ENCODE measurements at places on chromosomes 16 and 17.

GRCh38 chr16:17759451-17760390, 289.0 kb upstream of the XYLT1 start:
- no peak for DNase-seq

- no peak for DNase-seq
Measured at GRCh38 chr17:17139972-17140589, 66.1 kb downstream of the PLD6 start.

DNA sequence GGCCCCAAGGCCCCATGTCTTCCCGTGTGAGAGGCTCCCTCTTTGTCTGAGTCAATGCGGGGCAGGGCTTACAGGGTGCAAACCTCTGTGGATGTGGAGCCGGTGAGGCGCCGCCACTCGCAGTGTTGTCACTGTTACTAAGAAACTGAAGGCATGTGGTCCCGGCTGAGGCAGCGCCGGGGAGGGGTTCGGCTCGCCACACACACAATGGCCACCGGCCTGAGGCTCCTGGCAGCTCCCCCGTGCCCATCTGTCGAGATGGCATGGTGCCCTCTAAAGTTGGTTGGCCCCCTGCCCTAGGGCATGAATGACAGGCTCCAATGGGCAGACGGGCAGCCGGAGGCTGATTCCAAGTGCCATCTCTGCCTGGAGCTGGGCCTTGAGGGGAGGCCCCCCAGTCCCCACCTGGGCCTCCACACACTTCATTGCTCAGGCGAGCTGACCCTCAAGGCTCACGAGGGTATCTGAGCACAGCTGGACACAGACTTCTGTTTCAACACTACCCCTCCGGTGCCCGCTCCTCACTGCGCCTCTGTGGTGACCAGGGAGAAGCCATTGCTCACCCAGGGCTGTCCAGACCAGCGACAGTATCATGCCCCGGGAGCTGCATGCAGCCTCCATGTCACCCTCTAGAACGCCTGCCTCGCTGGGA, 137.2 kb downstream of the C16orf78 start:
- no peak for DNase-seq

GRCh38 chr16:87628940-87629339, 26.6 kb downstream of the JPH3 start:
- DNase-seq = no peak

DNA sequence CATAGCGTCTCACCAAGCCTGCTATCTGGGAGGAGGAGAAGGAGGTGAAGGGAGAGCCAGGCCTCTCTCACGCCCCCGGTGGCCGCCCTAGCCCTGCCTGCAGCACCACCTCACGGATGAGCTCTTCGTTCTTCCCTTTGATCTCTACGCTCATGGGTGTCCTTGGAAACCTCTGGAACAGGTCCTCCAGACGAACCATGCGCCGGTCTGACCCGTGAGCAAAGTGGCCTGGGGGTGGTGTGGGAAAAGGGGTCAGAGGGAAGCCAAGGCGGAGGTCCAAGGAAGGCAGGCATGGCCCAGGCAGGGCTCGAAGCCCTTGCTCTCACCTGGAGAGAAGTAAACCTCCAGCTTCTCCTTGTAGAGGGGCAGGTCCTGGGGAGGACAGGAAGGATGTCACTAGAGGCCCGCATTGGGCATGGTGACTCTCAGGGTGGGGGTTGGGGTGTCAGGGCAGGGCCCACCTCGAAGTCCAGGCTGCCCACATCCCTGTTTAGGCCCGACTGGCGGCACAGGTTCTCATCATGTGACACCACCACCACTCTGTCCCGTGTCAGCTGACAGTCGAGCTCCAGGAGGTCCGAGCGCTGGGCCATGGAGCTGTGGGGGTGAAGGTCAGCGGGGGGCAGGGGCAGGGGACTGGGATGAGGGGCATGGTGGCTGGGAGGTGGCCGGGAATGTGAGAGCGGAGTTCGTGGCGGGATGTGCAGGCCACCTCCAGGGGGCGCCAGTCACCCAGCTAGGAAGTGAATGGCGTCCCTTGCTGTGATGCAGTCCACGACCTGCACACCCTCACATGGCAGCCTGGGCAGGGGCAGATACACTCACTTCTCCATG, 923 bp downstream of the GDPD3 start:
- DNase-seq = no peak

DNA sequence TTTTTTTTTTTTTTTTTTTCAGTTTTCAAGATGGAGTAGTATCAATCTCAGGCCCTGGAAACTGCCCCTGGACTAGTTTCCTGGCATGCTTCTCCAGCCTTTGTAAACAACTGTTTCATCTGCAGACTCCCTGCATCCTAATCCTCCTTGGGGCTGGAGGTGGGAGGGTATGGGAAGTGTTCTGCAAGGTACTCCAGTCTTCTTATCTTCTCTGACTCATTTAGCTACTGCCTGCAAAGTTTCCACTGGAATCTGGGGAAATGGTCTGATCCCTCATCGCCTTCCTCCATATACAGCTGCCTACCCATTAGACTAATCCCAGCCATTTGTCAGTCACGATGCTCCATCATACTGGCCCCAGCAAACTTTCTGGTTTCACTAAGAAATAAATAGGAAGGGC, 21.5 kb downstream of the COPZ2 start:
- no peak for DNase-seq

GRCh38 chr17:19431691-19432090, 20.7 kb downstream of the RNF112 start:
- DNase-seq = no peak

- no peak for DNase-seq
Measured at GRCh38 chr16:31476303-31477219, 4.6 kb downstream of the TGFB1I1 start.

- no peak for DNase-seq
Measured at GRCh38 chr17:7695586-7695985, 7.3 kb downstream of the WRAP53 start.

DNA sequence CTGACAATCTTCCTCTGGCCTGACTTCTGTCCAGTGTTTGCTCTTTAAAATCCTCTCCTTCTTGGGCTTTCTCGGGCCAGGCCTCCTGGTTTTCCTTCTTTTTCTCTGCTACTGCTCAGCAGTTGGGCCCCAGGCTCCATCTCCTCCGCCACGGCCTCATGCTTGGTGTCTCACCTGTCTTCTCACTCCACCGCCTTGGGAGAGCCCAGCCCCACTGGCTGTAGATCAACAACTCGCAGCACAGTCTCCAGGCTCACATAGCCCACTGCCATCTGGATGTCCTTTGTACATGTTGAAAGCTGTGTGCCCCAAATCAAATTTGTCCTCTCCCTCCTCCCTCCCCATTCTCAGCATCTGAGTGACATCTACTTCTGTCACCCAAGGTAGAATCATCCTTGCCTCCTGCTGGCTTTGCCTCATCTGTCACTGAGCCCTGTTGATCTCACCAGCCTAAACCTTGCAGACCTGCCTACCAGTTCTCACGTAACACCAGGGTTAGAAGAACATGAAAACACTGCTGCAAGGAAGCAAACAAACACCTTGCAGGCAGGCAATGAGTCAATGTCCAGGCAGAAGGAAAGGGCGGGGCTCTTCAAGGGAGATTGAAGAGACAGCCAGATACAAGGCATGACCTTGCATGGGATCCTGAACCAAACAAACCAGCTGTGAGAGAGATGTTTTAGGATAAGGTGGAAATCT, 103.2 kb upstream of the SMURF2 start:
- DNase-seq = no peak

- no peak for DNase-seq
Measured at GRCh38 chr16:57758331-57759117, 23.0 kb downstream of the KATNB1 start.

- no peak for DNase-seq
Measured at GRCh38 chr16:27319257-27319965, 5.6 kb downstream of the IL4R start.

DNA sequence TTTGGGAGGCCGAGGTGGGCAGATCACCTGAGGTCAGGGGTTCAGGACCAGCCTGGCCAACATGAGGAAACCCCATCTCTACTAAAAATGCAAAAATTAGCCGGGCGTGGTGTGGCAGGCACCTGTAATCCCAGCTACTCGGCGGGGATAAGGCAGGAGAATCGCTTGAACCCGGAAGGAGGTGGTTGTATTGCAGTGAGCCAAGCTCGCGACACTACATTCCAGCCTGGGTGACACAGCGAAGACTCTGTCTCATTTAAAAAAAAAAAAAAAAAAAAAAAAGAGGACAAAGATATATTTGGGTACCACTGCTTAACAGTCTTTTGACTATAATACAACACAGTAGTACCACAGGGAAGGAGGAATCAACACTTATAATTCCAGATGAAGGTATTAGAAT, 9.2 kb downstream of the CNOT1 start:
- no peak for DNase-seq

DNA sequence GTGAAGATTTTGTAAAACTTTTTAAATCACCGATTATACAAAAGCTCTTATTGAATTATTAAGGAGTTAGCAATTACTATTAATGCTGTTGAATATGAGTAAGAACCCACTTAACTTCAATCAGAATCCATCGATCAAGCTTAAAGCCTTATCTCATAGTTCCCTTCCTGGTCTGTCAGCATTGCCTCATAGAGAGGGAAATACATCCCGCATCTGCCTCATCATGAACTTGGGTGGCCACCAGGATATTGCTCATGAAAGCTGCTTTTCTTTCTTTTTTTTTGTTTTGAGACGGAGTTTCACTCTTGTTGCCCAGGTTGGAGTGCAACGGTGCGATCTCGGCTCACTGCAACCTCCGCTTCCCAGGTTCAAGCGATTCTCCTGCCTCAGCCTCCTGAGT, 66.7 kb downstream of the PIGL start:
- no peak for DNase-seq
